ENCODE measurements at places on chromosomes 1 and 21.

- DNase-seq: no peak
Observed at GRCh38 chr1:172781513-172782140, 122.7 kb downstream of the FASLG start.

GRCh38 chr21:45533361-45533845, 8.8 kb downstream of the SLC19A1 start:
- no peak for DNase-seq

DNA sequence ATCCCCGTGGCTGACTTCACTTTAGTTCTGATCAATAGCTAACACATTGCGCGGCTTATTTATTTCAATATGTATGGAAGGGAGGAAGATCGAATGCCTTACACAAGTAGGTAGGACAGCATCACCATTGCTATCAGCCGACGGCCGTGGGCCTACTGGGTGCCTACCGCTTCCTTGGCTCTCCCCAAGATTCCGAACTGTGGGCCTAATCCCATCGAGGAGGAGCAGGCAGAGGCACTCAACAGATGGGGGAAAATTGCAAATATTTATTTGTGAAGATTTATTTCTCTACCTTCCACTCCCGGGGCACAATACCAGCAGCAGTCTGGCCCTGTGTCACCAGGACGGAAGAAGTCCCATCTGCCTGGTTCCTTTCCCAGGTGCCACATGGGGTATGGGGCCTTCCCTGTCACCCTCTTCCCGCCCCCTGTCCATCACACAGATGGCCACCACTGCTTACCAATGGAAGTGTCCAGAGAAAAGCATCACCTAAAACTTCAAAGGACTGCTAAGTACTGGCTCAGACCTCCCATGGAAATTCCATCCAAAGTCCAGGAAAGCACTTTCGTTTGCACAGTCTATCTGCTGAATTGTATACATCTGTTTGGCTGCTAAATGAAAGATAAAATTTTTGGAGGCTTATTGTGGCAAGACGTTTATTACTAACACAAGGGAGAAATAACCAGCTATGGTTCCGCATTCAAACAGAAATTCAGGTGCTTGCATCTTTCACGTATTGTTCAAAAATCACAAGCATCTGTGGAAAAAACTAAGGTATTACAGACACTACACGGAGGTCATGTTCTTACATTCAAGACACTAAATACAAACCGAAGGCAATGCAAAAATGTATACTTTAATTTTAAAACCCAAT, 11.8 kb downstream of the AGT start:
- DNase-seq: no peak

DNA sequence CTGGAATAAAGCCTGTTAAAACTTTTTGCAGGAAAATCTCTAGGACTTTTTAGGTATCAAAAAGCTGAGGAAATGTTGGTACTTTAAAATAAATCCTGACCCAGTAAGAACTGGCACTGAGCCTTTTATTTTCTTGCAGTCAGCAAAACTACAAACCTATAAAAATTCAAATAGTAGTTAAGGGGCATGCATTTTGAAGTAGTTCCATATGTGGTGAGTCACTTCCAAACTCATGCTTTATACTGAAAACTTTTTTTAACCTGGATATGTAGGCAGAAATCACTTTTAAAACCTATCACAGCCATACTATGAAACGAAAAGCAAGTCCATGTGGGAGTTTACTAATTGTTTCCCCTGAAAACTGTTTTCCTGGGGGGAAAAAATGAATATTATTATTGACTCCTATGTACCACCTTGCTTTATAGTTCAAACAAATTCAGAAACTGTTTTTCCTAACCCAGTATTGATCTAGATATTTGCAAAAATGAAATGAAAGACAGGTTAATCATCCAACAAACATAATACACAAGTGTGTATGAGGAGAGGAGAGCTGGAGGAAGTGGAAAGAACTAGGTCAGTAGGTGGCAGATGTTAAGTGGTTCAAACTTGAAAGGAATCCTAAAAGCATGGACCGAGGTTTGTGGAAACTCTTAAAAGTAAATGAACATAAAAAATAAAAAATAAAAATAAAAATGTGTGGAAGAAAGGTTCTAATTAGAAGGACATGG, 30.5 kb downstream of the NRIP1 start:
- DNase-seq: no peak

DNA sequence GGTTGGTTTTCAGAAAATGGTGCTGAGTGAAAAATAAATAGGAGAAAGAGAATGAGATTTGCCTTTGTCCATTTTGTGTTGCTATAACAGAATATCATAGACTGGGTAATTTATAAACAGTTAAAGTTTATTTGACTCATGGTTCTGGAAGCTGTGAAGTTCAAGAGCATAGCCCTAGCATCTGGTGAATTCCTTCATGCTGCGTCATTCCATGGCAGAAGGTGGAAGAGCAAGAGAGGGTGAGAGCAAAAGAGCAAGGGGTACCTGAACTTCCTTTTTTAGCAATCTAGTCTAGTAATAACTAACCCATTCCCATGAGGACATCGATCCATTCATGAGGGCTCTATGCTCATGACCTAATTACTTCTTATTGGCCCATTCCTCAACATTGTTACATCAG, 209.1 kb upstream of the ZP4 start:
- no peak for DNase-seq

DNA sequence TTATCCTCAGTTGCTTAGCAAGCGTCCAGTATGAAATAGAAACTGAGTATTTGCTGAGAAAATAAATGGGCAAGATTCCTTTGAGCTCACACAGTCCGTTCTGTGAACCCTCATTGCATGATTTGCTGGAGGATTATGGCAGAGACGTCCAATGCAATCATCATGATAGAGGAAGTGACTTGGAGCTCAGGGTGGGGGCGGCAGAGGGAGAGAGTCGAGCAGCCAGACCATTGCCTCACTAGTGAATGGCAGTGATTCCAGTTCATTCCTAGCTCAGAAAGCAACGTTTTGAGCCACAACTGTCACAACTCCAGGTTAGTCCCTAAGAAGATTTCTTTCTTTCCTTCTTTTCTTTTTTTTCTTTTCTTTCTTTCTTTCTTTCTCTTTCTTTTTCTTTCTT, 27.5 kb upstream of the COL9A2 start:
- no peak for DNase-seq
